ENCODE measurements at places on chromosomes 1 and 21. TPM values are rescaled to one million over a fixed set of nuclear protein-coding genes. Genes with fewer than 3 reads are reported as not detected.
A peak's percentile ranks its signal among the peaks of the same experiment; 100 is the strongest.

Gene GIPC2
- total RNA-seq: 9.6 TPM

Gene CASP9
- total RNA-seq: 10.5 TPM

Gene ANKRD65
- total RNA-seq: 0.38 TPM

Gene AGO1
- total RNA-seq: 31.0 TPM

Gene ATAD3C
- not detected for total RNA-seq

Gene TEDDM1
- not detected for total RNA-seq

Gene SPRR2F
- not detected for total RNA-seq

Gene VASH2
- total RNA-seq: 1.4 TPM

Gene KRTAP21-2
- total RNA-seq: not detected

Gene PKLR
- total RNA-seq: not detected

Gene CCNL2
- 182 TPM for total RNA-seq

GRCh38 chr1:29645586-29645985 lies 409.3 kb downstream of the PTPRU start:
- no peak for DNase-seq

GRCh38 chr1:30317921-30318320 lies 405.5 kb downstream of the MATN1 start:
- DNase-seq: no peak

DNA sequence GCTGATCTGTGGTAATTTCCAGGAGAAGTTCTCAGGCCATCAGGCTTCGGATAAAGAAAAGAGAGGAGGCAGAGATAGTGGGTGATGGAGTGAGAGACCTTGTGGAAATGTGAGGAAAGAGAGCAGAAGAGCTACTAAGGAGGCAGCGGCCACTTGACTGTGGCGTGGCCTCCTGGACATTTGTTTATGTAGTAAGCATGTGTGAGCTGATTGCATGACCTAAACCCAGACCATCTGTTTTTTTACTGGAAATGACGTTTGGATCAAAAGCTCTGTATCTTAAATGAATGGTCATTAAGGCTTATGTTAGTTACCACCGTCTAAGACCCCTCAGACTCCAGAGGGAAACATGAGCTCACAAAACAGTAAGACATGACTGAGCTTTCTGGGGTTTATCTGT lies 13.6 kb downstream of the ATP1B1 start:
- DNase-seq: no peak

DNA sequence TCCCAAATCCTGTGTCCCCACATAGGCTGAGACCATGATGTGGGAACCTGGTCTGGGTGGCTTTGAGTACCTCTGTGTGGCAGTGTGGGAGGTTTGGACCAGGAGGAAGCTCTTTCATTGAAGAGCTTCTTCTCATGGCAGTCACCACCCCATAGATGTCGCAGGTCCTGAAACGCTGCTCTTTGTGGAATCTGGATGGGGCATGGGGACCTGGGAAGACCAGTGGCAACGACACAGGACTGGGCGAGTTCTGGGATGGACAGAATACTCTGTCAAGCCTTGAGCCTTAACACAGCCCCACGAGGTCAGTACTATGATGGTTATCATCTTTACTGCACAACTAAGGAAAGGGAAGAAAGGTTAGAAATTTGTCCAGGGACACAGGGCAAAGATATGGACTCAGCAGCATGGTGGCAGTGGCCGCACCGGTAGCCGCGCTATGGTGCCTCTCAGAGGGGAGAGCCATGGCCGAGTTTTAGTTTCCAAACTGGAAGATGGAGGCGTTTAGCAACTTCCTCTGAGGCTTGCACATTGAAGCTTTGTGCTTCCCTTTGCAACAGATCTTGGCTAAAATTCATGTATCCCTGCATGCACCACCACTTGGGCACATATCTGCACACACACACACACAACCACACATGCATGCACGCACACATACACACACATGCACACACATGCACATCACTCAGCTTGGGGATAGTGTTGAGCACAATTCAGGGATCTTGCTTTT lies 117.7 kb upstream of the C1orf174 start:
- DNase-seq: no peak

DNA sequence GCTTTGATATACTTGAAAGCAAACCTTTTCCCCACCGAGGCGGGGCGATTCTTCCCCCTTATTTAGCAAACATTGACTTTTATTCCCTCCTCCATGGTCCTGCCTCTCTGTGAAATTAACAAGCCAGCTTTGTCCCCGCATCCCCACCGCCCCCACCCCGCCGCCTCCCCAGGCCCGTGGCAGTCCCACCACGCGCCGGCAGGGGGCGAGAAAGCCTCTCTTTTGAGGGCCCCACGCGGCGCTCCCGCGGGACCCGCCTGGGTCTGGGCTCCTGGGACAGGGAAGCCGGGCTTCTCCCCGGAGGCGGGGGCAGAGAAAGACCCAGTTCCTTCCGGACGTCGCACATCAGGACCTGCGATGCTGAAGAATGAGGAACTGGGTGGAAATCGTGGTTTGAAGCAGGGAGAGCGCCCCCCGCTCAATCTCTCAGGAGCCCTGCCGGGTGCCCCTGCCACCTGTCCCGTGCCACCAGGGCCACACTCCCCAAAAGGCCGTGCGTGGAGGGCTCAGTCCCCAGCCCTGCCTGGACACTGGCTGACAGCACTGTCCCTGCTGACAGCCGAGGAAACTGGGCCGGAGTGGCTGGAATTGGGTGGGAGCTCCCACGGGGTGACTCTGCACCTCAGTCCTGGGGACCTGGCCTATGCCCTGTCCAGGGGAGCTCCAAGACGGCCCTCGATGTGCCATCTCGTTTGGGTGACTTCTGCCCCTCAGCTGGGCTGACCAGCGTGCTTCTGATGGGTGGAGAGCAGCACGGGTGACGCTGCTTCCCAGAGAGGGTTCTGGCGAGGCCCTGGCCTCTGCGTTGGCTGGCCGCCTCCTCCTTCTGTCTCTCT lies 8.6 kb upstream of the ACTRT2 start:
- no peak for DNase-seq

GRCh38 chr1:207335695-207336363 lies 14.4 kb downstream of the CD55 start:
- no peak for DNase-seq

- no peak for DNase-seq
Observed at GRCh38 chr1:156259805-156260204, 11.9 kb upstream of the PAQR6 start.

DNA sequence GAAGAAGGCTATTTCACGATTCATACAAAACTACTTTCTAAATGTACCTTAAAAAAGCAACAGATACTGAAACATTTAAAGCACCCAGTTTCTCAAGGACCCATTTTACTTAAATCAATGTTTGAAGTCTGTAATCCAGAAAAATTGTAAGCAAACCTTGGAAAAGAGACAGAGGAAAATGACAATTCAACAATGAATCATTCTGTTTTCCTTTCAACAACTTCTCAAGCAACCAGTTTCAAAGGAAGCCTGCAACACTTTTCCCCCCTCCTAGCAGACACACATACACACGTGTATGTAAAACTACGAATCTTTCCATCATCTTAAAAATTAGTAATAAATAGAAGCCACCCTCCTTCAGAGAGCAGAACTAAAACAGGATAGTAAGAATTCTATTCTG lies 1.2 kb downstream of the RERE start:
- DNase-seq: peak; percentile 78

- no peak for DNase-seq
Observed at GRCh38 chr1:156816561-156817328, at the start of gene SH2D2A. SH2D2A (minus strand) TSS chr1:156816848; CDS start chr1:156816708, 140 bp downstream.

- no peak for DNase-seq
Observed at GRCh38 chr1:44118682-44119081, at the start of gene KLF17. KLF17 (plus strand) TSS chr1:44118821; CDS start chr1:44118908, 87 bp downstream.

DNA sequence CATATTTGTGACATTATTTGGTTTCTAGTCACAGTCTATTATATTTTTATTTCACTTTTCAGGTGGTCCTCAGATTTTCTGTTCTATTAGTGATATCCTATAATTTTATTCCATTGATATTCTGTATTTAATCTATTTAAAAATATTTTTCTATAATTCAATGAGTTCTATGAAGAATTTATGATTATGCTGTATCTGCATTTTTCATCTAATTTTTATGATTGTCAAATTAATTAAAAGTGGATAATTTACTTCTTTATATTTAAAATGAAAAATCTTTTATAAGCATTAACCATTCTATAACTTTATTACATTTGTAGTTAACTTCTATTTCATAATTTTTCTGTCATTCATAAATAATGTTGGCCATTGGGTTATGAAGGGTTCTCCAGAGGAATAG lies 387.4 kb upstream of the LRRC7 start:
- DNase-seq: no peak

- no peak for DNase-seq
Observed at GRCh38 chr21:32137931-32138330, 140.9 kb downstream of the MIS18A start.

GRCh38 chr1:68230901-68231626 lies 1.3 kb downstream of the WLS start:
- DNase-seq: no peak

GRCh38 chr1:17438318-17439249 lies 893 bp downstream of the RCC2 start:
- DNase-seq: peak; percentile 69

DNA sequence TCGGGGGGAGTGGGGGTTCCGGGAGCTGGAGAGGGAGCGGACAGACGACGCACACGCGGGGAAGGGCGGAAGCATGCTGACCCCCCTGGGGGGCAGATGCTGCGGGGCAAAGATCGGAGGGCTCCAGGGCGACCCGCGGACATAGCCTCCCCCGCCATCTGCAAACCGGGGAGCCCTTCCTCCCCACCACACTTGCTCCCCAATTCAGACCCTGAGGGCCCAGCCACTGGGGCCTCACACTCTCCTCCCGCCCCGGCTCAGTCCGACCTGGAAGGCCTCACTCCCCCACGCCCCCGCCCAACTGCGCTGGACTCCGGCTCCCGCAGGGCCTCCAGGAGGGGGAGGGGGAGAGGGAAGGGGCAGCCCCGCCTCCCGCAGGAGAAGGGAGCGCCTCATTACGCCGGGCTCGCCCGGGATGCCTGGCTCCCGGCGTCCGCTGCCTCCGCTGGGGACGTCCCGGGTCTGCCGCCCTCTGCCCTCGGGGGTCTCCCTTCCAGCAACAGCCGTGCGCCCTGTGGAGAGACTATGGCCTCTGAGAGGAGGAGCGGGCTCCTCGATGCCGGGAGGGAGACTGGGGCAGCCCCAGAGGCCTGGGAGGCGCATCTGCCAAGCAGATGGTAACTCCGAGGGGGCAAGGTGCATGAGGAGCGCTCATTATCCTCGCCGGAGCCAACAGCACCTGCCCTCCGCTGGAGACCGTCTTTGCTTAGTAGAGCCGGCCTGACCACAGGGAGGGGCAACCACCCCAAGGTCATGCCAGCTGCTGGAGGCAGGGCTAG lies 636 bp upstream of the CAMK2N1 start:
- peak; percentile 42 for DNase-seq

GRCh38 chr1:50110151-50110550 lies 1.4 kb downstream of the ELAVL4 start:
- no peak for DNase-seq

- DNase-seq: peak; percentile 66
Observed at GRCh38 chr1:218348628-218349071, 3.5 kb downstream of the TGFB2 start.

DNA sequence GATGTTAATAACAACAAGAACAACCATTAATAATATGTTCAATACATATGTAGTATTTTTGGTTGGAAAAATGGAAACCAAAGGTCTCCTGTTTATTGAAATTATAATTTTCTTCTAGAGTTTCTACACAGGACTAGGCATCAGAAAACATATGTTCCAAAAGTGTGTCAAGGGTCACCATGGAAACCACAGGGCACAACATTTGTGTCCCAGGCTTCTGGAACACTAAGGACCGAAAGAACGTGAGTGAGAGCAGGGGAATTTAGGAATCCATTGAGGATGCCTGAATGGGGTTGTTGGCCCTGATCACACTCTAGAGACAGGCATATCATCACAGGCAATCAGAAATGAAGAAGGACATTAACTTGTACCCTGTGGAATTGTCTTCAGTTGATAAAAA lies 7.5 kb upstream of the CDC14A start:
- DNase-seq: no peak

DNA sequence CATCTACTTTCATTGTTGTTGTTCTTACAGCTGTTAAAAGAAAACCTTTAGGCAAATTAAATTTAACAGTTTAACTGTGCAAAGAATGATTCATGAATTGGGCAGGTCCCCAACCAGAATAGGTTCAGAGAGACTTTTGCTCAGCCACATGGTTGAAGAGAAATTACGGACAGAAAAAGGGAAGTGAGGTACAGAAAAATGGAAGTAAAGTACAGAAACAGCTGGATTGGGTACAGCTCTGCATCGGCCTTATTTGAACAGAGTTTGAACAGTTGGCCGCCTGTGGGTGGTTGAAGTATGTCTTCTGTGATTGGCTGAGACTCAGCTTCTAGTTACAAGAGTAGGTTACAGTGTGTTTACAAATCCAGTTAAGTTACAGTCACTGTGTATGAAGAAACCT lies 210.1 kb downstream of the FGGY start:
- DNase-seq: no peak

- no peak for DNase-seq
Observed at GRCh38 chr1:248839168-248839555, 1.1 kb downstream of the ZNF672 start.

DNA sequence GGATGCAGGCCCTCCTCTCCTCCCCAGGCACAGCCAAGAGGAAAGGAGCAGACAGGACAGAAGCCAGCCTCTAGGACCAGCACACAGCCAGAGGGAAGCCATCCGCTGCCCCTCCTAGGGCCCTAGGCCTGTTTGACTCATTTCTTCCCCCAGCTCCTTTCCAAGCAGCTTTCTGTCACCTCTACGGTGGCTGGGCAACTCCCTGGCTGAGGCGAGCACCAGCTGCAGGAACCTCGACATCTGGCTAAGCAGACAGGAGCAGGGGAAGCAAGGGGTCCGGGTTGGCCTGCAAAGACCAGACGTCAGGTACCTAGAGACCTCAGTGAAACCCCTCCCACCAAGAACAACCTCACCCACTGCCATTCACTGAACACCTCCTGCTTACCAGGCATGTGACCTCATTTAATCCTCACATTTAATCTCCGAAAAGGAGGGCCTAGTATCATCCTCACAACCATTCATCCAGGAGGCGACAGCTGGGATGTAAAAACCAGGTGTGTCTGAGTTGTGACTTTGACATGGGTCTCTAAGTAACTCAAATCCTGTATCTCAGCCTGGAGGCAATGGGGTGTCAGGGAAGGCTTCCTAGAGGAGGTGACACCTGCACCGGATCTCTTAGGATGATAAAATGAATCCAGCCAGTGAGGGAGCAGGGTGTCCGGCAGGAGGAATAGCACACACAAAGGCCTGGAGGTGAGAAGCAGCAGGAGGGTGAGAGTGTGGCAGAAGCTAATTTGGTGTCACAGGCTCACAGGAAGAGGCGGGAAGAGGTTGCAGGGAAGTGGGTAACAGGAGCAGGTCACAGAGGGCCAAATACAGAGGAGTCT lies 5.9 kb downstream of the LRP8 start:
- no peak for DNase-seq

GRCh38 chr1:155801149-155801548 lies 55.9 kb downstream of the GON4L start:
- DNase-seq: peak; percentile 30

GRCh38 chr1:84763912-84764680 lies 73.8 kb upstream of the SSX2IP start:
- no peak for DNase-seq

- DNase-seq: no peak
Observed at GRCh38 chr21:34579411-34579810, 35.5 kb downstream of the RCAN1 start.

Measured in endothelial cell of umbilical vein (primary cell).